ENCODE measurements at places on chromosomes 4 and X.

DNA sequence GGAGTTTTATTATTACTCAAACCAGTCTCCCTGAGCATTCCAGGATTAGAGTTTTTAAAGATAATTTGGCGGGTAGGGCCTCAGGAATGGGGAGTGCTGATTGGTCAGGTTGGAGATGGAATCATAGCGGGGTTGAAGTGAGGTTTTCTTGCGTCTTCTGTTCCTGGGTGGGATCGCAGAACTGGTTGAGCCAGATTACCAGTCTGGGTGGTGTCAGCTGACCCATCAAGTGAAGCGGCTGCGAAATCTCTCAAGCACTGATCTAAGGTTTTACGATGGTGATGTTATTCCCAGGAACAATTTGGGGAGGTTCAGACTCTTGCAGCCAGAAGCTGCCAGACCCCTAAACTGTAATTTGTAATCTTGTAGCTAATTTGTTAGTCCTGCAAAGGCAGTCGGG lies 25.1 kb upstream of the SETD7 start:
- DNase-seq, result no peak

GRCh38 chr4:1274871-1275270 lies 14.8 kb upstream of the MAEA start:
- DNase-seq, result no peak

DNA sequence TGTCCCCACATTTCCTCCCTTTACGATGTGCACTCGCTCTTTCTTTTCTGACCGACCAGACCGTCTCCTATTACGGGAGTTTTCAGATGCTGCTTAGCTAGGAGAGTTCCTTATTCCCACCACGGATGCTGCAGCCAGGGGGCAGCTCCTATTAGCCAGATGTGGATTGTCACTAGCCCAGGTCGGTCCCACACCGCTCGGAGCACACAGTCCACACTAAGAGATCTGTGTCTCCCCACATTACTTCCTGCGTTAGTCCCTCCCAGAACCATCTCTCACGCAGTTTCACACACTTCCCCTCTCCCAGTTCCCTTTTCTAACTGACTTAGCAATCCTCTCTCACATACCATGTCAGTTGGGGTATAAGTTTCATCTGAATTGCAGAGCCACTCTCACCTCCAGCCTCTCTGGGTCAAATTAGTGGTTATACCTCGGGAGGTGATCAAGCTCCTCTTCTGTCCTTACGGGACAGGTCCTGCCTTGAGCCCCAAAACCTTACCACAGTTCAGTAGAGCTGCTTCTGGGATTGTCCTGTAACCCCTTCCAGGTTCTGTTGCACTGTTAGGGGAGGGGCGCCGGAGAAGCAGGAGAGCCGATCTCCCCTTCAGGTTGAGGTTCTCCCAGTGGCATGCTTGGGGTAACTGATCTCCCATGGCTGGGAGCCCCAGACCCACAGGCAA lies 28.2 kb downstream of the SULT1E1 start:
- DNase-seq, result peak; percentile 82

DNA sequence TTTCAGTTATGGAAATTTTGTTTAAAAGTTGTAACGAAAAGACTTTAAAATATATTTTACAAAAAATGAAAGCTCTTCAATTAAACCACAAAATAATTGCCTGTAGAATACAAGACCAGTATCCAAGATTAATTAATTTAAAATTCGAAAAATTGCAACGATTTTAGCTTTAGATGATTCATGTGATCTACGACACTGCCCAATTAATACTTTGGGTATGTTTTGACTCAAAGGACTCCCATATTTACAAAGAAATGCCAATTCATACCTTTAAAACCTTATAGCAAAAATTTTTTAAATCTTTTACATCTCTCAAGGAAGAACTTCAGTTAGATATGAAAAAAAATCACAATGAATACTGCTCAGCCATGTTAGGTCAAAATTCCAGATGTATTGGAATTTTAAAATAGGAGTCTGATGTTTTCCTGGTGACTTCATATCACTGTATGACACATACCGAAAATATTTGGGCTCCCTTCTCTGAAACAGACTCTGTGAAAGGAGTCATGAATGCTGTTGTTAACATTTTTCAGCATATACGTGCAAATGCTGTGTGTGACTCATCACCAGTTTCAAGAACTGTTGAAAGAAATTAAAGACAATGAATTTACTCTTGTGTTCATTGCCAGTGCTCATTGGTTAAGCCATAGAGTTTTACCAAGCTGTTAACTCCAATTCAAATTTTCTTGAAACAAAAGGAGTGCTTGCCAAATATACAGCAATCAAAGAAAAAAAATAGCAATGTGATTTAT lies 13.8 kb upstream of the SMS start:
- no peak for DNase-seq

Measured in spleen (tissue), 13 donors.